Fibroblast of lung (primary cell): ENCODE measurements at places on chromosomes 13 and 19.

DNA sequence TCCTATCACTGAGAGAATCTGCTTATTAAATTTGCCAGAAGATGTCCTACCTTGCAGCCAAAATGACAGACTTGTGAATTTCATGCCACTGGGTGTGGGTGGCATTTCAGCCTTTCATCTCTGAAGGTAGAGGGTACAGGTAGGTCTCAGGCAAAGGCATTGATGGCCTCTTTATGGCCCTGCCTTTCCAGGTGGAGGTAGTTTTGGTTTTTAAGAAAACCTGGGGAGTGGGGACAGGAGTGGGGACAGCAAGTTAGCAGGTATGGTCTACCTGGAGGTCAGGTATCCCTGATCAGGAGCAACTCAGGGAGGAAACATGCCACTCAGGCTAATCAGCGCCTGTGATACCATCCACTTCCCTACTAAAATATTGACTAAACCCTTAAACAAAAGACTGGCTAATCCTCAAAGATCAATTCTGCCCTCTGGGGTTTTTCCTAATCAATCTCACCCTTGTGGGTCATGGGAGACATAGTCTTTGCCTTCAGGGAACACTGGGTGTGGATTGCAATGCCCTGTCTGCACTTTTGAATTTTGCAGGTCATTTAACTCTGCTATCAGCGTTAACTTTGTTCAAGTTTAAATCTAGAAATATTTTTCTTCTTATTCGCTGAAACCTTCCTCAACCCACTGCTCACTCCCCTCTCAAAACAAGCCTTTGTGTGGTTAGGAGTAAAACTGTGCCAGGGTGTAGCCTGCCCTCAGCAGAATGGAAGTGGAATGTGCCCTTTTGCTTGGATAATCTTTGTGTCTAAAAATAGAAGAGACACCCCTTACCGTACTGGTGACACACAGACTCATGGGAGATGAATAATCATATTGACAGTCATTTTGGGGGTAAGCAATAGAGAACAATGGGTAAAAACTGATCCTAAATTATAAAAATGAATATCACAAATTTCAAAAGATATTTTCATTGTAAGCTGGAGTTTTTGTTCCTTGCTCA, 233.7 kb downstream of the COG6 start:
- DNase-seq = peak; percentile 39

GRCh38 chr13:20498129-20498528, 27.5 kb downstream of the CRYL1 start:
- DNase-seq = no peak

GRCh38 chr13:101150998-101151397, 265.3 kb downstream of the NALCN start:
- peak; percentile 34 for DNase-seq

GRCh38 chr13:21785990-21786389, 115.1 kb downstream of the FGF9 start:
- DNase-seq = no peak

- no peak for DNase-seq
Observed at GRCh38 chr19:58450856-58451357, 515 bp upstream of the ZNF324B start.

DNA sequence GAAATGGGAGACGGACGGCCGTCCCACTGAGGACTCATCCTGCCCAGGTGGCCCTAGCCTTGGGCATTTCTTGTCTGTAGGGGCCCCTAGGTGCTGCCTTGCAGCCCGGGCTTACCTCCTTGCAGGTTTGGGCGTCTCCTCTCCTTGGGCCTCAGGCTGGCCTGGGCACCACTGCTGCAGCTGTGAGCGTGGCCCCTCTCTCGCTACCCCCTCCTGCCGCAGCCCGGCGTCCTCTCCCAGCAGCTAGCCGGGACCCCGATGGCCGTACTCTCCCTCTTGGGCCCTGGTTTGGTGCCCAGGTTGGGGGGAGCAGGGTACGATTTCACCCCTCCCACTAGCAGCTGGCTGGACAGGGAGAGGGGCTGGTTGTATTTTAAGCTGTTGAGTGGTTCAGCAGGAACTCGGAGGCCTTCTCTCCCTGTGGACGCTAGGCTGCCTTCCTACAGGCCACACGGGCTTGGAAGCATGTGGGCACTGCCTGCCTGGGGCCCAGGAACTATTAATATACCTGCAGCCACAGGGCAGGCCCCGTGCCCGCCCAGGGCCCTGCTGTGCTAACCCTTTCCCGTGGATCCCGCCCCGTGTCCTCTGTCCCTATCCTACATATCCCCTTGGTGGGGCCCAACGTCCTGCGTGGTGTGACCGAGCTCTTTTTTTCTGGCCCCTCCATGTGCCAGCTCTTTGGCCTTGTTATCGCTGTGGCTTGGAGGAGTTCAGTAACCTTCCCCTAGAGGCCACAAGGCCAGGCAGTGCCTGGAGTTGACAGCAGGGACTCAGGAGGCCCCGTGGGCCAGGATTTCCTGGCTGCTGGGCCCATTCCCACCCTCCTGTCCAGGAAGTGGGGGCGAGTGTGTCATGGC, 11.7 kb downstream of the NDUFB7 start:
- no peak for DNase-seq

- DNase-seq = no peak
Observed at GRCh38 chr19:7307590-7308218, 13.5 kb upstream of the INSR start.

DNA sequence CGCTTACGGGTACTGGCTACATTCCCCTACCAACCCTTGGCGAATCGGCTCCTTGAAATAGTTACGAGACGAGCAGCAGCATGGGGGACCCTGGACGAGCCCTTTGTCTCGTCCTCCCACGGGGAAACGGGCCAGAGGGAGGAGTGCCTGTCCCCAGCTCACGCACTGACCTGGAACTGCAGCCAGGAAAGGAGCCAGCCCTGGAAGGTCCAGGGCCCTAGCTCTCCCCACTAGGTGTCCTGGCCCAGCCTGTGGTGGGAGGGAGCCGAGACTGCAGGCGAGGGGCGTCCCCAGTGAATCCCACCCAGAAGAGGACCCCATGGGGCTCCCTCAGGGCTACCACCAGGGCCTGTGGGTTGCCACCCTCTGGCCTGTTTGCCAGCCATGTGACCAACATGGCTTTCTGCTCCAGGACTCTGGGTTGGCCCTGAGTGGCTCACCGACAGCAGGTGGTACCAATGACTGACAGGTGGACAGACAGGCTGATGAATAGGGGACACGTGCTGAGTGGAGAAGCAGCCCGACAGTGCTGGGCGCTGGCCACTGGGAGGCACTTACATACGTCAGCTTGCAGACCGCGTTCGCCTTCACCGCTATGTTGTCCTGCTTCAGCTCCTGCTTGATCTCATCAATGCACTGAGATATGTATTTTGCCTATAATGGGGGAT, 13.2 kb downstream of the AP3D1 start:
- DNase-seq = no peak

GRCh38 chr13:40776232-40776631, 5.2 kb upstream of the MRPS31 start:
- DNase-seq = no peak

DNA sequence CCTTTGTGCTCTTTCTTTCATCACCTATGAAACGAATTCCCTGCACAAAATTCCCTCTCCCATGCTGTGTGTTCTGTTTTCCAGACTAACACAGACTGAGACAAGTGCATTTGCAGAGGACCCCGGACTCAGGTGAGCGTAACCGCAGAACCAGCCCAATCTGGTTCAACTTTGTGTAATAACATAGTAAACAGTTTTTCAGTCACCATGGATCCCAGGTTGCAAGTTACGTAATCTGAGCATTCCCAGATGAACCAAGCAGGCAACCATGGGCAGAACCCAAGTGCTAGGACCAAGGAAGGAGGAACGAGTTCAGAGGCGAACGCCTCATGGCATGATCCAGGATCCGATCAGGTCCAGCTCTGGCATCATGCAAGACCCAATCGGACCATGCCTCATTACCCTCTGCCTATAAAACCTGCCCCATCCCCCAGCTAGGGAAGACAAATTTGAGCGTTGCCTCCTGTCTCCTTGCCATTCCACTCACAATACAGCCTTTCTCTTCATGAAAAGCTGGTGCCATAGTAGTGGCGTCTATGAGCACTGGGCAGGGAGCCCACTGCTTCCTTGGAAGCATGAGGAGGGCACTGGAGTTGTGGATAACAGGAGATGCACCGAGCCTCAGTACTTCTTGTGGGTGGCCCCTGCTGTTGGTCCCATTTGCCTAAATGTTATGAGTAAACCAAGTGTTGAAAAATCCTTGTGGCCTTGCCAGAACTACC, 107.6 kb downstream of the ABCC4 start:
- DNase-seq = no peak

DNA sequence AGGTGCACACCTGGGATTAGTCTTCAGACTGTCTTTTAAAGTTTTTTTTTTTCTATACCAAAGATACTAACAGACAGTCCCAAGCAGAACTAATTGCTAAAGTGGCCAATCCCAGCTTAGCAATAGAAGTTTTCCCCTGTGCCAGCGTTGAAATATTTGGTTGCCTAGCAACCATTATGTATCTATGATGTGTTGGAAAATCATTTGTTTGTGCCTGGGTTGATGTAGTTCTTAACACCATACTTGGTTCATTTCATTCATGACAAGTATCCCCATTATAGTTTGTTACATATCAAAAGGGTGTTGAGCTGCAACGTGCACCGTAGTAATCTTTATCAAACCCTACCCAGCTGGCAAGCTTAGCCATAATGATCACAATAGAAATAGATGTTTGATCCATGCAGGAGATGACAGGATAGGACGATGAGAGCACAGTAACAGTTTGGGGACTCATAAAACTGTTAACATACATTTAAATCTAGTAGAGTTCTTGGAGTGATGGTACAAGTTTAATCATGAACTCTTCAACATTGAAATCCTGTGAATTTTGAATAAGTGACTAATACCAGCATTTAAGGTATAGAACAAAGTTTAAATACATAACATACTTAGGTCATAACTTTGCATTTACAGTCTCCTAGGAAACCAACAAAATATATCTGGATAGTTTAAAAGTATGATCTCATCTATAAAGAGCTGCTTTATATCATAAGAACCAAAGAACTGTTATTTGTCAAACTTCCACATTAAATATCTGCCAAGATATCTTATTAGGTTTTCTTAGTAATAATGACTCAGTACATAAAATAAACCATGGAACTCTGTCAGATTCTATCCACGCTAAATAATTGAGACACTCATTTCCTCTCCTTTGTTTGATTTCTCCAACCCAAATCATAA, 73.4 kb downstream of the MBNL2 start:
- peak; percentile 91 for DNase-seq

DNA sequence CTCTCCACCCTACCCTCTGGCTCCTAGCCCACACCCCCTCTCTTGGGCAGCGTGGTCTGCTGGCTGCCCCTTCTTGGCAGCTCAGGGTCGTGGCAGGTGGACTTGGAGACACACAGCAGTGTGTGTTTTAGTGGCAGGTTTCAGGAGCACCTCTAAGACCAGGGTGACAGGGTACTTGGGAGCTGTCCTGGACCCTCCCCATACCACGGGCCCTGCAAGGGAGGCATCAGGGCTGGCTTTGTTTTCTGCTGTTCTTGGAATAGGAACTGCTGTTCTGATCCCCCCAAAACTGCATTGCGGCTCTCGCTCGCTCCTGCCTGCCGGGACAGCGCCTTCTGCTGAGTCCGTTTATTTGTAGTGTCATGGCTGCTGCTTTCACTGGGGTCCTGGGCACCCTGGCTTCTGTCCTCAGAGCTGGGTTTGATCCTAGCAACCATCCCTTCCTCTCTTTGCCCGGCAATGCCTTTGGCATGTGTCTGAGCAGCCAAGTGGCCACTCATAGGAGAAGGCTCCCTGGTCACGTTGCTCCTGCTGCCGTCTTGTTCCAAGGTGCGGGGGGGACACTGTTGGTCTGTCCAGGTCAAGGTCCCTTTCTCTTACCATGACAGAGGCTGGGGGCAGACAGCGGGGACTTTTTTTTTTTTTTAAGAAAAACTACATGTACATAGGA, 12.1 kb downstream of the COMP start:
- no peak for DNase-seq

DNA sequence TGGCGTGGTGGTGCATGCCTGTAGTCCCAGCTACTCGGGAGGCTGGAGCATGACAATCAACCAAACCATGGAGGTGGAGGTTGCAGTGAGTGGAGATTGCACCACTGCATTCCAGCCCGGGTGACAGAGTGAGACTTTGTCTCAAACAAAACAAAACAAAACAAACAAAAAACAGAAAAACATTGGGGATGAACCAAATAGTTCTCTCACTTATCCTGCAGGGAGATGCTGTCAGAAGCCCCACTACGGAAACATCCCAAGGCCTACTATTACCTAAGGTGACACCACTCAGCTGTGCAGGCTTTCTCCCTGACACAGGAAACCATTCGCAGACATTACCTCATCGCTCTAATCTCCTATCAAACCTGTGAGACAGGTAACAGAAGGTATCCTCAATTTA, 113.5 kb downstream of the FOXO1 start:
- no peak for DNase-seq

DNA sequence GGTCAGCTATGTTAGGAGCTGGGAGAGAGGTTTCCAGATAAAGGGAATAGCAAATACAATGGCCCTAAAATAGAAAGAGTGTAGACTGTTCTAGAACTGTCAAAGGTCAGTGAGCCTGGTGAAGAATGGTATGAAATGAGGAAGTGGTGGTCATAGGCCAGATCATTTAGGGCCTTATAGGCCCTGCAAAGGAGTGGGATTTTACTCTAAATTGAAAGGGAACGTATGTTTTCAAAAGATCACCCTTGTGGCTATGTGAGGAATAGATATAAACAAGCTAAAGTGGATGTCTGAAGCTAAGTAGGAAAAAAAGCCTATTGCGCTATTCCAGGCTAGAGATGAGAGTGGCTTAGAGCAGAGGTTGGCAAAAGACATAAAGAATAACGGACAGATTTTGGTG, 70.7 kb upstream of the TDRD3 start:
- no peak for DNase-seq

- peak; percentile 51 for DNase-seq
Observed at GRCh38 chr13:49935171-49936074, 717 bp downstream of the SPRYD7 start.

DNA sequence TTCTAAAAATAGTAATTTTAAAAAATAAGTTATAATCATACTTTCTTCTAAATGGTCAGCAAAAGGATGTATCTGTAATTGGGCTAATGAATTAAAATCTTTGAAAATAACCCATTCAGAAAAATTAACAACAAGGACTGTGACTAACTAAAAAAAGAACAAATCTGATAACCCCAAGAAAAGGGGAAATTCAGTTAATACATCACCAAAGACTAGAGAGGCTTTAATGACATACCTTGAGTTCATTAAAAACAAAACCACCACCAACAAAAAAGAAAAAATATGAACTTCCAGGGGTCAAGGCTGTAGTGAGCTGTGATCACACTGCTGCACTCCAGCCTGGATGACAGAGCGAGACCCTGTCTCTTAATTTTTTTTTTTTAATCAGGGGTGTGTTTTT, 121.8 kb downstream of the TBC1D4 start:
- no peak for DNase-seq

- no peak for DNase-seq
Observed at GRCh38 chr19:51621178-51621577, 9.0 kb downstream of the SIGLEC5 start.

- DNase-seq = no peak
Observed at GRCh38 chr13:25602176-25602575, 230.4 kb downstream of the ATP8A2 start.
